H9 (cell line): ENCODE measurements at places on chromosomes 12 and 14. TPM values are rescaled to one million over a fixed set of nuclear protein-coding genes. Genes with fewer than 3 reads are reported as not detected.

DNA sequence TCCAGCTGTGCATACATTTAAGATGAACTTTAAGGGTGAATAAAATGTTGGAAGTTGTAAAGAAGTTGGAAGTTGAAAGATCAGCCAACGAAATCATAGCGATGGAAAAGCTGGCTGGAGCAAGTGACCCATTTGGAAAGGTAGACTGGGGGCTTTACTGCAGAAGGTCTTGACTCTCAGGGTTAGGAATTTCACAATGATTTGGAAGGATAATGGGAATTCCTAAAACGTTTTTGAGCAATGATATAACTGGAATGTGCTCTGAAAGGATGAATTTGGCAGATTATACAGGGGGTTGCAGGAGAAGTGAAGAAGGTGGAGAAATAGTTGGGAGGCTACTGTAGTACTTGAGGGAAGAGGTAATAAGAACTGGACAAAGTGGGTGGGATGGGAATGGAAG, 27.4 kb downstream of the EMP1 start:
- no peak for DNase-seq

DNA sequence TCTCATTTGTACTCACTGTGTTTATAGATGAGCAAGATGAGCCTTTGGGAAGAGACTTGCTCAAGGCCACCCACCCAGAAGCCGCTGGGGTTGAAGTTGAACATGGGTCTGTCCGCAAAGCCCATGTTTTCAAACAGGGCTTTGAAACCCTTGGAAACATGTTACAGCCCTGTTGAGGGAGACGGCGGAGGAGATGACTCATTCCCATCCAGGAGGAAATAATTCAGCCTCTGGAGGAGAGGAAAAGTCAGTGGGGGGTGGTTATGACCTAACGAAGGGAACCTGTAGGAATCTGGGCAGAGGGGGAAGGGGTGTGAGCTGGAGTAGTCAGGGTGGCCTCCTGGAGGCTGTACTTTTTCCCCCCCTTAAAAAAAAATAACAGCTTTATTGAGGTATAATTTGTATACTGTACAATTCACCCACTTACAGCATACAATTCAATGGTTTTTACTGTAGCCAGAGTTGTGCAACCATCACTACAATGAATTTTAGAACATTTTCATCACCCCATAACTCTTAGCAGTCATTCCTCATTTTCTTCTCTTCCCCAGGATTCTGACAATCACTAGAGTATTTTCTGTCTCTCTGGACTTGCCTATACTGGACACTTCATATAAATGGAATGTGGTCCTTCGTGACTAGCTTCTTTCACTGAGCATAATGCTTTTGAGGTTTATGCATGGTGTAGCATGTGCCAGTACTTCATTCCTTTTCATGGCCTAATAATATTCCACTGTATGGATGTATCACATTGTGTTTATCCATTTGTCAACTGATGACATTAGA, 1.9 kb upstream of the RIN3 start:
- no peak for DNase-seq

GRCh38 chr12:3713483-3713882, 39.4 kb downstream of the CRACR2A start:
- DNase-seq, result no peak

DNA sequence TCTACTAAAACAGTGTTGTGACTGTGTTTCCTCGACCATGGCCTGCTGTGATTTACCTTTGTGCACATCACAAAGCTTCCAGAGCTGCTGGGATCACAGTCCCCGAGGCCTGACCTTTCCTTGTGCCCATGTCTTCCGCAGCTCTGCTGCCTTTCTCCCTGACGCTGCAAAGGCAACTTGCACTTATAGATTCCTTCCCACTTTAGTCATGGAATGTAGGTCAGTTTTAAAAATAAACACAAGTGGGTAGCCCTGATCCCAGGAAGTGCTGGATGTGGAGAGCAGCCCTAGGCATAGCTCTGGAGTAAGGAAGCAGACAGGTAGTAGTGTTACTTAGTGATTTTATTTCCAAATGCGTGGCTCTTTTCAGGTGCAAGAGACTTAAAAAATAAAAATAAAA, 825.7 kb downstream of the AACS start:
- DNase-seq, result no peak

DNA sequence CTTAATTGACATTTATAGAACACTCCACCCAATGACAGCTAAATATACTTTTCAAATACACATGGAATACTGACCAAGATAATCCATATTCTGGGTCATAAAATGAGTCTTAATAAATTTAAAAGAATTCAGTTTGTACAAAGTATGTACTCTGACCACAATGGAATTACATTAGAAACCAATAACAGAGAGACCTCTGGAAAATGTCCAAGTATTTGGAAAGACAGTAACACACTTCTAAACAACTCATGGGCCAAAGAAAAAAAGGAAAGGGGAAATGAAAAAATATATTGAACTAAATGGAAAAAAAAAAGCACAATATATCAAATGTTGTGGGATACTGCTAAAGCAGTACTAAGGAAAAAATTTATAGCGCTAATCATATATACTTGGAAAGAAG, 52.0 kb downstream of the CRACR2A start:
- no peak for DNase-seq

- no peak for DNase-seq
Observed at GRCh38 chr12:92459850-92460249, 242.9 kb upstream of the PLEKHG7 start.

GRCh38 chr14:21915826-21916225, 242.2 kb upstream of the OR4E1 start:
- no peak for DNase-seq

GRCh38 chr14:91375720-91376452, 41.7 kb downstream of the CCDC88C start:
- no peak for DNase-seq

DNA sequence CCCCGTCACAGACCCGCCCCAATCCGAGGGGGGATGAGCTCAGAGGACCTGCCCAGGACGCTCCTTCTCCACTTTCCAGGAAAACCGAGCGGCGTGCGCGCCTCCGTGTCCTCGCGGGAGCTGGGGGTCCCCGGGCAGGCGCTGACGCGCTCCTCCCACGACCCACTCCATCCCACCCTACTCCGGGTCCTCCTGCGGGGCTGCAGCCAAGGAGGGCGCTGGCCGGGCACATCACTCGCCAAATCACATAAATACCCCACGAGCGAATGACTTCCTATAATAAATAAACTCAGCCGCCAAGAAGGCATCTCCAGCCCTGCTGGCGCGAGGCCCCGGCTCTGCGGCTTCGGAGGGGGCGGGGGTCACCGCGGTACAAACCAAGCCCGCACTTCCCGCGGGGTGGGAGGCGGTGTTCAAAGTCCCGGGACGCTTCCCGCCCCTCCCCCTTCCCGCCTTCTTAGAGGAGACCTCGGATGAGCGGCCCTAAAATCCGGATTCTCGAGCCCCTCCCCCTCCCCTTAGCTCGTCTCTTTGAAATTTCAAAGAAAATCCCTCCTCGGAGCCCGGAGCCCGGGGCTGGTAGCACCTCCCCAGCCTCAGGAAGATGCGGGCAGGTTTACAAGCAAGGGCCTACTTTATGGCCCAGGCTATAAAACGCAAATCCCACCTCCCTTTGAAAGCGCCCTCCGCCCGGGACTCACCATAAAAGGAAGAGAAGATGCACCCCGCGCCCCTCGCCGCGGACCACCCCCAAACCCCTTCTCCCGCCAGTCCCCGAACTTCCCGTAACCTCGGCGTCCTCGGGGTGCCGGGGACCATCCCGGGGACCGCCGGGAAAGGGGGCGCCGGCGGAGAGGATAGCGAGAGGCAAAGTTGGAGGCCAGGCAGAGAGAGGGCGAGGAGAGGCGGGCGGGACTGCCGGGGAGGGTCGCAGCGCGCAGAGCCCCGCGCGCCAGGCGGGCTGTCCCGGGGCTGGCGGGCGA, 712 bp upstream of the FZD10 start:
- peak; percentile 89 for DNase-seq

DNA sequence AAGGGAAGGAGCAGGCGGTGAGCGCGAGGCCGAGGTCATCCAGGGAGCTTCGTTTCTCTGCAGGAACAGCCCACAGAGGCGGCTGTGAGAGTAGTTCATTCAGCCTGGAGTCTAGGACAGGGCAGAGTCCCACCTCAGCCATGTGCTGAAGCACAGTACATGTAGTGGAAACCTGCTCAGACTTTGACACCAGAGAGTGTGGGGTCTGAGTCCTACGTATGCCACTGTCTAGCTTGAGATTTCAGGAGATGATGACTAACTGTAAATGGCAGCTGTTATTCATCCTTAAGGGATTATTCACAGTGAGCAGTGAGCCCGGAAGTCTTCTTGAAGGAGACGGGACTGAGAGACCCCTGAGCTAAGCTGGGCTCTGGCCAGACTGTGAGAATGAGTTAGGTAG, 938 bp upstream of the SLC6A13 start:
- DNase-seq, result no peak

GRCh38 chr14:72559202-72559601, 334.7 kb downstream of the DPF3 start:
- DNase-seq, result no peak

DNA sequence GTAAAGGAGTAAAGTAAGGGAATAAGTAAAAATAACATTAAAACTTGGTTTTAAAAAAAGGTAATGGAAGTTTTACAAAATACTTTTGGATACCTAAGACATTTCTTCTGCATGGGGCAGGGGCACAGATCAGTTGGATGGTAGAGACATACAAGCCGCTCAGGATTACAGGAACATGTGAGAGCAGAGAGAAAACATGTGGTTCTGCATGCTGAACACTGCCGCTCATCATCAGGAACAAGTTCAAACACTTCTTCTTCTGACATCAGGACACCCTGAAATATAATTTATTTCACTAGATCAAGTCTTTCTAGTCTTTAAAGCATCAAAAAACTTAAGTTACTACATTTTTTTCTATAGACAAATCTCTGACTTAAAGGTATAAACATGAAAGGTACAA, 60.9 kb upstream of the SLC6A13 start:
- DNase-seq, result no peak

DNA sequence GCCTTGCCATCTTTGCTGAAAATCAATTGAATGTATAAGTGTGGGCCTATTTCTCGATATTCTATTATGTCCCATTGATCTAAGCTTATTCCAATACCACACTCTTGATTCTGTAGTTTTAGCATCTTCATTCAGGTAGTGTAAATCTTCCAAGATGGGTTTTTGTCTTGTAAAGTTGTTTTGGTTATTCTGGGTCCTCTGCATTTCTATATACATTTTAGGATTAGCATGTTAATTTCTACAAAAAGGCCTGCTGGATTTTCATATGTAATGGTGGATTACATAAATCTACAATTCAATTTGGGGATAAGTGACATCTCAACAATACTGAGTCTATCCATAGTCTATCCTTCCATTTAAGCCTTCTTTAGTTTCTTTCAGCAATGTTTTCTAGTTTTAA, 86.0 kb upstream of the ANO4 start:
- no peak for DNase-seq

DNA sequence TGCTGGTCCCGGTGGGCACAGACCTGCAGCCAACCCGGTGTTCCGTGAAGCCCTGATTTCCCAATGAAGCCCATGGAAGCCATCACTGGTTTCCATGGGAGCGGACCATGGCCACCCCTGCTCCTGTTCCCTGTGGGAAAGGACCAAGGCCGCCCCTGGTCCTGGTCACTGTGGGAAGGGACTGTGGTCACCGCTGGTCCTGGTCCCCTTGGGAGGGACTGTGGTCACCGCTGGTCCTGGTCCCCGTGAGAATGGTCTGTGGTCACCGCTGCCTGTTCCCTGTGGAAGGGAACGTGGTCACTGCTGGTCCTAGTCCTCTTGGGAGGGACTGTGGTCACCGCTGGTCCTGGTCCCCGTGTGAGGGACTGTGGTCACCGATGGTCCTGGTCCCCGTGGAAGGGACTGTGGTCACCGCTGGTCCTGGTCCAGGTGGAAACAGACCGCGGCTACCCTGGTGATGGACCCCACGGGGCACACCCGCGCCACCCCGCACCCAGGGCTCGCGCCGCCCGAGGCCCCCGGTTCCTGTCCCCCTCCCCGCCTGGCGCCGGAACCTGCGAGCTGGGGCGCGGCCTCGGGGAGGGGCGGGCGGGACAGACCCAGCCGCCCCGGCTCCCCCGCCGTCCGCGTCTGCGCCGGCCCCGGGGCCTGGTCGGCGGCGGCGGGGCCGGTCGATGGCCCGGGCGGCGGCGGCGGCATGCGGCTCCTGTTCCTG, at the start of gene GLT1D1:
Gene GLT1D1, plus strand, starts transcription at position 594 of the 715 bp plus-strand sequence. Its CDS starts 104 bp downstream, at position 698.
- no peak for DNase-seq

GRCh38 chr12:66633676-66634075, 45.2 kb downstream of the GRIP1 start:
- no peak for DNase-seq

DNA sequence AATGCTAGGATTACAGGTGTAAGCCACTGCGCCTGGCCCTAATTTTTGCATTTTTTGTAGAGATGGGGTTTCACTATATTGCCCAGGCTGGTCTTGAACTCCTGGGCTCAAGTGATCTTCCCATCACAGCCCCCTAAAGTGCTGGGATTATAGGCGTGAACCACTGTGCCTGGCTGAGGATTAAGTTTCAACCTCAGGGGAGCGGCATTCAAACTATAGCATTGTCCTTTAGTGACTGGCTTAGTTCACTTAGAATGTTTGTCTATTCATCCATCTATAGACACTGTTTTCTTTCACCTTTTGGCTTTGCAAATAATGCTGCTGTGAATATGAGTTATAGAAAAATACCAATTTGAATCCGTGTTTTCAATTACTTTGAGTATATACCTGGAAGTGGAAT, 25.2 kb downstream of the PTPN11 start:
- no peak for DNase-seq

- DNase-seq, result no peak
Observed at GRCh38 chr12:40525054-40525453, 167.2 kb upstream of the CNTN1 start.

DNA sequence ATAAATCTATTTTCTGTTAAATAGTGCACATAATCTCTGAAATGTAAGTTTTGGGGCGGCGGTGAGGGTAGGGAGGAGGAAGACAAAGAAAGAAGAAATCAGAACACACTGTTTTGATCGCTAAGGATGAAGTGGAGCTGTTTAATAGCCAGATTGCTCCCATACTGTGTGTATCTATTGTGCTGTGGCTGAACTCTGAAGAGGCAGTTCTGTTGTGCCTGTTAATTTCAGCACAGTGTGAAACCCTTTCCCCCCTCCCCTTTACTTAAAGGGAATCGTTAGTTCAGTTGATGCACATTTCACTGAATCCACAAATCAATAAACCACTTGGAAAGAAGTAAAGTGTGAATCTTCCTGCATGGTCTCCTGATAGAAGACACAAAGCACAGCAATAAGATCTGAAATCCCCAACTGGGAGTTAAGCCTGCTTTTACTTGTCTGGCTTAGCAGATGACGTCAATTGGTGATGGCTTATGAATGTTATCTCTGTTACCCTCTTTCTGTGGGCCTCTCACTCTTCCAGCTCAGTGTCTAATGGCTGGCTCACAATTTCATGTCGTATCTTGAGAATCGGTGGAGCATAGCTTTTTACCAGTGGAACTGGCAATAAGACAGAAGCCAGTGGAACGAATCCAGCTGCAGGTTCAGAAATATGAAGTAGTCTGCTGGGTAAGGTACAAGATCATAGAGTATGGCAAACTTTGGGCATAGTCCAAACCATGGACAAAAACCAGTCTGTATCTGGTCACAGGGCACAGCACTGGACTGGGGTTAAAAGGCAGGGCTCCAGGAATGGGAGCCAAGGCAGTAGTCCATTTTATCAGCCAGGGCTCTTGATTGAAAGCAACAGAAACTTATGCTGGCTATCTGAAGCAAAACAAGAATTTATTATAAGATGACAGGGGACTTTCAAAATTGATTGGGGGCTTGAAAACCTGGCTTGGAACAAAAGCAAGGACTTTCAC, 413.5 kb upstream of the SEL1L start:
- no peak for DNase-seq

FBLN5 gene
- total RNA-seq, result 1.0 and 1.3 TPM in 2 replicates

AMN gene
- 1.9 and 2.2 TPM in 2 replicates for total RNA-seq

PRH2 gene
- not detected in 2 replicates for total RNA-seq
